ENCODE measurements at places on chromosomes 3 and 15.

- DNase-seq, result no peak
These were observed 207.2 kb downstream of the ROBO2 start for GRCh38 chr3:77247061-77247460.

DNA sequence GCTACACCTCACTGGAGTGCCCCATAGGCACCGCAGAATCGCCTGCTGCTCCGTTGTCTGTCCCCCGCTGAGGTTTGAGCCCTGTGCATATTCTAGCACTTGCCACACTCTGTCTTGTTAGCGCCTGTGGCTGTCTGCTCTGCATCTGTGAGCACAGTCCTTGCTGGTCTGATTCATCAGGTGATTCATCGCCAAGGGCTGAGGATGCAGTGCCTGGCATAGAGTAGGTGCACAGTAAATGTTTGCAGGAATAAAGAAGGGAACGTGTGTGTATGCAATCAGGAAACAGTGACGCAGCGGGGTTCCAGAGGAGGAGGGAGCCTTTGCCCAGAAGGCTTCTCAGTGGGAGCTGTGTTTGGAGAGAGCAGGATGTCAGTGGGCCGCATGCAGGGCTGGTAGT, 124.0 kb upstream of the PLXNA1 start:
- DNase-seq, result peak; percentile 1

- peak; percentile 93 for DNase-seq
These were observed 21.8 kb upstream of the NFKBIZ start for GRCh38 chr3:101827211-101828174.

DNA sequence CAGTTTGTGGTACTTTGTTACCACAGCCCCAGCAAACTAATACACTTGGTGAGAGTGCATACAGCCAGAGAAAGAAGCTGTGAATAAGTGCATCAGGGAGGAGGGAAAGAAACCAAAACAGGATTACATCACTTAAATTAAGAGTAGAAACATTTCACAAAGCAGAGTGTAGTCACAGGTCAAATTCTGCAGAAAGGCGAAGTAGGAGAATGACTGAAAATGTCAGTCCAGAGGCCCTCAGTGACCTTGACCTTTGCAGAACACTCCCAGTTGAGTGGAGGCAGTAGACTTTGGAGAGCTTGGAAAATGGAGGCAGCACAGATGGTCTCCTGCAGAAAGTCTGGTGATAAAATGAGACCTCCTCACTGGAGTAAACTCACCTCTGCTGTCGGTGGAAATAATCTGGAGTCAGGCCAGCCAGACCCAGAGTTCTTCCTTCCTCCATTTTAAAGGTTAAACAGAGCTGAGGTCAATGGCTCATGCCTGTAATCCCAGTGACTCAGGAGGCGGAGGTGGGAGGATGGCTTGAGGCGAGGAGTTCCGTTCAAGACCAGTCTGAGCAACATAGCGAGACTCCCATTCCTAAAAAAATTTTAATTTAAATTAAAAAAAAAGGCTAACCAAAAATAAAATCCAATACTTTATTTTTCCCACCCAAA, 5.0 kb downstream of the CD86 start:
- no peak for DNase-seq

- DNase-seq, result no peak
These were observed 141.5 kb downstream of the MCTP2 start for GRCh38 chr15:94372821-94373220.

Measured in stimulated activated CD8-positive, alpha-beta memory T cell treated with anti-CD3 and anti-CD28 coated beads, Interleukin-7, amount 100 ng/mL, for 48 hours (primary cell).